Activated naive CD8-positive, alpha-beta T cell treated with anti-CD3 and anti-CD28 coated beads, Interleukin-2, amount 10 ng/mL, durations not matched to agents 7 days and 5 days (primary cell): ENCODE measurements at places on chromosomes 5 and 9. TPM values are rescaled to one million over a fixed set of nuclear protein-coding genes. Genes with fewer than 3 reads are reported as not detected.

- no peaks in the 10 kb centered on the region for H3K4me1 ChIP-seq
- H3K27ac ChIP-seq, result no peak overlapping the region
- no peak overlapping the region for H3K4me3 ChIP-seq
- no peaks in the 10 kb centered on the region for H3K36me3 ChIP-seq
- H3K27me3 ChIP-seq, result no peaks in the 10 kb centered on the region
Observed at GRCh38 chr5:93257616-93258015, 323.4 kb downstream of the NR2F1-AS1 start.

GRCh38 chr9:72467766-72468738 is 53.4 kb upstream of the TMC1 start:
- H3K4me3 ChIP-seq, result no peak overlapping the region
- no peaks in the 10 kb centered on the region for H3K36me3 ChIP-seq
- H3K27me3 ChIP-seq, result no peaks in the 10 kb centered on the region
- peaks cover 1% of the 10 kb centered on the region for H3K4me1 ChIP-seq
- no peak overlapping the region for H3K27ac ChIP-seq

GRCh38 chr5:106017243-106017857 is 1653.4 kb downstream of the EFNA5 start:
- H3K27ac ChIP-seq, result no peak overlapping the region
- H3K36me3 ChIP-seq, result no peaks in the 10 kb centered on the region
- H3K4me3 ChIP-seq, result no peak overlapping the region
- H3K4me1 ChIP-seq, result no peaks in the 10 kb centered on the region

The CAMK4 gene
- total RNA-seq, result 154 TPM

The CDKN2B-AS1 gene
- total RNA-seq, result 5.1 TPM

The CCDC192 gene
- not detected for total RNA-seq
